Hepatocyte (in vitro differentiated cells): ENCODE measurements at places on chromosomes 4 and X. TPM values are rescaled to one million over a fixed set of nuclear protein-coding genes. Genes with fewer than 3 reads are reported as not detected.

MID1 gene
- total RNA-seq = 21.1 and 23.0 TPM in 2 replicates

DNA sequence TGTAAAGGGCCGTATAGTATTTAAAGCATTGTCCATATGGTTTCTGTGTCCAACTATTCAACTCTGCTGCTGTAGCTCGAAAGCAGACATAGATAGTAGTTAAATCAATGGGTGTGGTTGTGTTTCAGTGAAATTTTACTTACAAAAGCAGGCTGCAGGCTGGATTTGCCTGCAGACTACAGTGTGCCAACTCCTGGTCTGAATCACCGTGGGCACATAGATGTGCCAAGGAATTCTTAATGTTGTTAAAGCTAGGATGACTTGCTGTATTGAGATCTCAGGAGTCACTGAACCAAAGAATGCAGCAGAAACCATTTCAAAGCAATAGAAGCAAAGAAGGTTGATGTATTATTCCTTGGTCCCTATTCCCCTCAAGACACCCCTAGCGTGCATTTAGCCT lies 379.0 kb downstream of the STIM2 start:
- H3K36me3 ChIP-seq = no peaks in the 10 kb centered on the region
- no peaks in the 10 kb centered on the region for H3K27me3 ChIP-seq
- DNase-seq = no peak
- no peak overlapping the region for H3K27ac ChIP-seq

GRCh38 chrX:154800478-154801210 lies 4.6 kb downstream of the MPP1 start:
- H3K4me3 ChIP-seq = no peak overlapping the region
- peak overlapping the region; percentile 67 for H3K27ac ChIP-seq
- no peak for DNase-seq
- H3K4me1 ChIP-seq = peaks cover 13% of the 10 kb centered on the region
- no peaks in the 10 kb centered on the region for H3K27me3 ChIP-seq

DNA sequence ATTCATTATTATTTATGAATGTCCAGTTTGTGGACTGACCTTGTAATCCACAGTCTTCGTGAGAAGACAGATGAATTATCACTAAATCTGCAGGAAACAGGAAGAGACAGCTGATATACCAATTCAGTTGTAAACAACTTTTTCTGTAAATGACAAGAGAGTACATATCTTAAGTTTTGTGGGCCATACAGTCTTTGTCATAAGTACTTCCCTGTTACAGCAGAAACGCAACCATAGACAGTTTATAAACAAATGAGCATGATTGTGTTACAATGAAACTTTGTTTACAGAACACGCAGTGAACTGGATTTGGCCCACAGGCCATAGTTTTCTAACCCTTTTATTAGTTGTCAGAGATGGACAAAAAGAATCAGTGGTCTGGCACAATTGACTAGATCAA lies 443.4 kb downstream of the PDGFC start:
- H3K27me3 ChIP-seq = no peaks in the 10 kb centered on the region
- H3K4me1 ChIP-seq = peaks cover 3% of the 10 kb centered on the region
- no peaks in the 10 kb centered on the region for H3K36me3 ChIP-seq
- DNase-seq = no peak
- no peak overlapping the region for H3K4me3 ChIP-seq

DNA sequence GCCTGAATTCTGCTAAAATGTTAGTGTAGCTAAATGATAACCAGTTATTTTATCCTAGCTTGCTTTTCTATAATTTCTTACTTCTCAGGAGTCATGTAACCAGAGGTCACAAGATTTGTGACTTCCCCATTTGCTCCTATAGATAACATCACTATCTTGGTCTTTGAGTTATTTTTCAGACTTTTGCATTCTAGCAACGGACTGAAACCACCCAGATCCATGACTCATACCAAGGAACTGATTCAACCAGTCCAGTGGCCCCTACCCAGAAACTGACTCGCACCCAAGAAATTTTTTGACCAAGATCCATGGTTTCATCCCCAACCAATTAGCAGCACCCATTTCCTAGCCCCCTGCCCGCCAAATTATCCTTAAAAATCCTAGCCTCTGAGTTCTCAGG lies 50.0 kb downstream of the IQCM start:
- DNase-seq = no peak
- no peaks in the 10 kb centered on the region for H3K4me1 ChIP-seq
- no peak overlapping the region for H3K4me3 ChIP-seq
- H3K27ac ChIP-seq = no peak overlapping the region
- no peaks in the 10 kb centered on the region for H3K36me3 ChIP-seq
- H3K27me3 ChIP-seq = no peaks in the 10 kb centered on the region
